Spinal cord (tissue), 10 donors: ENCODE measurements at places on chromosomes 11 and 22. TPM values are rescaled to one million over a fixed set of nuclear protein-coding genes. Genes with fewer than 3 reads are reported as not detected.

OR52B6 gene
- not detected for total RNA-seq

LMO2 gene
- total RNA-seq: 72.7 TPM

LUZP2 gene
- total RNA-seq: 80.1 TPM

SCT gene
- total RNA-seq: not detected

OR4A16 gene
- not detected for total RNA-seq

CARD16 gene
- total RNA-seq: 5.4 TPM

FOXRED2 gene
- total RNA-seq: 13.0 TPM

KCNK4 gene
- 1.0 TPM for total RNA-seq

MIOX gene
- not detected for total RNA-seq

PKNOX2 gene
- 10.6 TPM for total RNA-seq

GRCh38 chr11:14645985-14646900 is 2.6 kb downstream of the PDE3B start:
- peaks cover 7% of the 10 kb centered on the region for H3K27me3 ChIP-seq
- DNase-seq: no peak

DNA sequence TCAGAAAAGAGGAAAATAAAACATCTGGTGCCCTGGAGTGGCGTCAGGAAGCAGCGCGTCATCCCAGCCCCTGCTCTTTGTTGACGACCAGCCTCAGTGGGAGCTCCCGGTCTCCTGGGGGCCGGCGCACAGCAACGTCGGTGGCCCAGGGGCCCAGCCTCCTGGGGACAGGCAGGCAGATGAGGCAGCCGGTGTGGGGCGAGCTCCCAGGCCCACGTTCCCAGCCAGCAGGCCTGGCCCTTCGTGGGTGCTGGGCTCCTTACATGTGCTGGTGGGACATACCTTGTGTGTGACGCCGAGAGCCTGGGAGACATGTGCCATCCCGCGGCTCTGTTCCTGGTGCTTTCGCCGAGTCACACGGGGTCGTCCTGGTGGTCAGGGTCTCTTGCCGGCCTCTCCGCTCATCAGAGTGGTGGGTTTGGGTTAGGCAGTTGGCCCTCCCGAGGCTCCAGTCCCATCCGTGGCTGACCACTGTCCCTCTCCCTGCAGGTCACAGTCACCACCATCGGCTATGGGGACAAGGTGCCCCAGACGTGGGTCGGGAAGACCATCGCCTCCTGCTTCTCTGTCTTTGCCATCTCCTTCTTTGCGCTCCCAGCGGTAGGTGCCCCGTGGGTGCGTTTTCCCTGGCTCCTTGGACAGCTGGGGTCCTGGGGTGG is 116.7 kb downstream of the KCNQ1OT1 start:
- H3K27ac ChIP-seq: no peak overlapping the region
- peaks cover 8% of the 10 kb centered on the region for H3K36me3 ChIP-seq
- H3K4me1 ChIP-seq: peaks cover 60% of the 10 kb centered on the region
- no peaks in the 10 kb centered on the region for H3K27me3 ChIP-seq

- H3K27me3 ChIP-seq: no peaks in the 10 kb centered on the region
- H3K4me1 ChIP-seq: no peaks in the 10 kb centered on the region
- H3K4me3 ChIP-seq: no peak overlapping the region
- H3K36me3 ChIP-seq: no peaks in the 10 kb centered on the region
- peak; percentile 49 for DNase-seq
Measured at GRCh38 chr11:38460896-38461295, 1862.9 kb upstream of the RAG2 start.

DNA sequence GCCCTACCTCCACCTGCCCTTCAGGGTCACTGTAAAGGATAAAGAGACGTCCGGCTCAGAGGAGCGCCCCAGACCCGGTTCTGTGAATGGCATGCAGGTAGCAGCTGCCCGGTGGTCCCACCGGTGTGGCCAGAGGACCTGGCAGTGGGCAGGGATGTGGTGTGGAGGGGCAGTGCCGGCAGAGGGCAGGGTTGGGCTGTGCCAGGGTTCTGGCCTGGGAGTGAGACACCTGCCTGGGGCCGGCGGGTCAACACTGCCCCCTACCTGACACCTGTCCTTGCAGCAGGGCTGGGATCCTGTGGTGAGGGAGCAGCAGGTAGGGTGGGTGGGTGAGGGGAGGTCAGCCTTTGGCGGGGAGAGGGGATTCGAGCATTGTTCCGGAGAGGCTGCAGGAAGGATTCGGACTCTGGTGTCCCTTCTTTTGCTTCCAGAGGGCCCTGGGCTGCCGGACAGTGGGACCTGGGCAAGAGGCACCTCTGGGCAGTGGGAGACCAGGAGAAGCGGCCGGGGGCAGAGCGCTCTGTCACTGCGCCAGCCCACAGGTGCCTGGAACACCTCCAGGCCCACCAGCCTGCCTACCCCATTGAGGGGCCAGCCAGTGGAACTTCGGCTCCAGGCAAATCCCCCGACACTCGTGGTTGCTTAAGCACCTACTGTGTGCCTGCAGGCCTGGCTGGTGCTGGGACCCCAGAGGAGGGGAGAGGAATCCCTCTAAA is 1.6 kb upstream of the PHLDA2 start:
- peaks cover 5% of the 10 kb centered on the region for H3K36me3 ChIP-seq
- DNase-seq: no peak
- no peak overlapping the region for H3K4me3 ChIP-seq
- peaks cover 33% of the 10 kb centered on the region for H3K4me1 ChIP-seq
- peaks cover 47% of the 10 kb centered on the region for H3K27me3 ChIP-seq
- H3K27ac ChIP-seq: no peak overlapping the region

DNA sequence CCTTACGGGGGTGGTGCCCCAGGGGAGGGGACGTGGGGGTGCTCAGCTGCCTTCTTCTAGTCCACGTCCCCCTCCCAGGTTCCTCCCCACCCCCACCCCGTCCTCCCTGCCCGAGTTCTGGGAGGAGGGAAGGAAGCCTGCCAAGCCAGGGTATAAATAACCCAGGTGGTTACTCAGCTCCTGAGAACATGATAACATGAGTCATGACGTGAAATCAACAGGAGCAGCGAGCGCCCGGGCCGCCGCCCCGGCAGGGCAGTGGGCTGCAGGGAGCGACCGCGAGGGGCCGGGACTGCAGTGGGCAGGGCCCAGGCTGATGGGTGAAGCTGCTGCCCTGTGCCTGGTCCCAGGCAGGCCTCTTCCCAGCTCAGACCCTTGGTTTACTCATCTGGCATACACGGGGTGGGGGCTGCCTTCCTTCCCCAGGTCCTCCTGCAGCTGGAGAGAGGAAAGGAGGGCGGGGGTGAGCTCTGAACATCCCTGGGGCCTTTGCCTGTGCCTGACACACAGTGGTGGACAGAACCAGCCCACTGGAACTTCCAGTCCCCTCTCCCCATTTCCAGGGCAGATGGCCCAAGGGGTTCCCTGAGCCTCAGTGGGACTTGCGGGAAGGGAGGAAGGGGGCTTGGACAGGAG is 8.8 kb upstream of the PDGFB start:
- H3K27ac ChIP-seq: no peak overlapping the region
- H3K4me1 ChIP-seq: peaks cover 45% of the 10 kb centered on the region
- H3K4me3 ChIP-seq: no peak overlapping the region

DNA sequence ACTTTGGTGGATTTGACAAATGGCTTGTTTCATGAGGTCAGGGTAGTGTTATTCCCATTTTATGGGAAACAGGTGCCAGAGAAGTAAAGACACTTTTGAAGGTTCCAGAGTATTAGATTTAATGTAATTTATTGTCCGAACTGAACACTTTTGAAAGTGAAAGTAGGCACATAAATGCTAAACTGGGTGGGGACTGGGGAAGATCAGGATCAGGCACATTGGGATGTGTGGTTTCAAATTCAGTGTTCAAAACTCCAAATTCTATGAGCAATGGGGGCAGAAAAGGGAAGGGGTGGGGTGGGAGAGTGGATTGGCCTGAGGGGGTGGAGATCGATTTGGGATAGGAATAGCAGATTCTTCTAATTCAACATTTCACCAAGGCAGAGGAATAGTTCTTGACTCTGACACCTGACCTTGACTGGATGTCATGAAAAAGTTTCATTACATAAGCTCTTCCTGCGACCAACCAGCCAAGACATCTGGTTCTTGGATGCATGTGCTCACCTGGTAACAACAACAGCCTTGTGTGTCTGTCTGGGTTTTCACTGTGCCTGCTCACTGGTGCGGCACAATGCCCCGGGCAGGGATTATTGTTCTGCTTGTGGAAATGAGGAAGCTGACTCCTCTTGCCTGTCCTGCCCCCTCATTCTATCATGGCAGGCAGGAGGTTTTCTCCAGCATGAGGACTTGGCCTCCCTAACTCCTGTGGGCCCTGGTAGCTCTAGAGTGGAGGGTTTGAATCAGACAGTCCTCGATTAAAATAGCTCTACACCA is 10.8 kb downstream of the PPFIBP2 start:
- H3K27me3 ChIP-seq: no peaks in the 10 kb centered on the region
- no peak overlapping the region for H3K27ac ChIP-seq
- no peaks in the 10 kb centered on the region for H3K4me1 ChIP-seq
- DNase-seq: no peak
- no peak overlapping the region for H3K4me3 ChIP-seq
- no peaks in the 10 kb centered on the region for H3K36me3 ChIP-seq

DNA sequence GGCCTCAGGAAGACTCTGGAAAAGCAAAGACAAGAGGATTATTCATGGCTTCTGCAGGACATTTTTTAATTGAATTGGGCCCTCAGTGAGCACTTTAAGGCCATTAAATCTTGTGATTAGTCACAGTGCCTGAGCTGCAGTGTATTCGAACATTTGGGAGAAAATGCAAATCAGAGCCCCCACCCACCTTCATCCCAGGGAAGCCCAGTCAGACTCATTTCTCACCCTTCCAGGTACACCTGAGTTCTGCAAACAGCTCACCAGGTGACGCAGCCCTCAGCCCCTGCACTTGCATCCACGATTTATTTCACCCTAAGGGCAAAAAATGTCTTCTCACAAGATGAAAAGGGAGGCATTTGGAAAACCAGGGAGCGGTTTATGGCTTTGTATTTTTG is 128.7 kb downstream of the MPPED1 start:
- H3K4me3 ChIP-seq: no peak overlapping the region
- no peak for DNase-seq
- H3K27ac ChIP-seq: no peak overlapping the region
- H3K4me1 ChIP-seq: peaks cover 32% of the 10 kb centered on the region
- H3K36me3 ChIP-seq: peaks cover 10% of the 10 kb centered on the region

DNA sequence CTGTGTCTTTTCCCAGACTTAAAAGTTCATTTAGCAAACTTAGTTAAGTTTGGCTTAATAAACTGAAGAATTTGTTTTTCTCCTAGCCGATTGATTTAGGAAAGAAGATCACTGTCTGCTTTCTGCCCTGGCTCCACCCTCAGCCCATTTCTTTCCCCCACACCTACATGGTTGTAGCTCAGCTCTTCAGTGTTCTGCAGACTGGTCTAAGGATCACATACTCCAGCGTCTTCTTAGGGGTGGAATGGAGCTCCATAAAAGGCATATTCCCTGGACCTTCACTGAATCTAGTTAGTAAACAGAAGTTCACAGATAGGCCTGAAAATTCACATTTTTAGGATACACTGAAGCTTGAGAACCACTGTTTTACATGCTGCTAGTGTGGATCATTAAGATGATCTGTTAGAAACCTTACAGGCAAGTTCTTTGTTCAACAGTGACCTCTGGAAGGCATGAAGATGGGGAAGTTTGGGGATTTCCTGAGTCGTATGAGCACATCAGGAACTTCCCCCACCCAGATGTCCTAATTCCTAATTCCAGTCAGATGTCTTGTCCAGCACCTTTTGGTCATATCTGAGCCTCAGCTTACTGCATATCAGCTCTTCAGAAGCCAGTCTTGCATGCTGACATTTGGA is 16.8 kb downstream of the PIWIL4 start:
- H3K4me1 ChIP-seq: no peaks in the 10 kb centered on the region
- no peaks in the 10 kb centered on the region for H3K36me3 ChIP-seq
- no peaks in the 10 kb centered on the region for H3K27me3 ChIP-seq
- no peak overlapping the region for H3K4me3 ChIP-seq
- DNase-seq: no peak

GRCh38 chr11:114058871-114059277 is 637 bp upstream of the ZBTB16 start:
- no peak for DNase-seq
- H3K27ac ChIP-seq: peak overlapping the region; percentile 40
- H3K4me3 ChIP-seq: peak overlapping the region; percentile 76
- H3K27me3 ChIP-seq: peaks cover 28% of the 10 kb centered on the region
- H3K36me3 ChIP-seq: peaks cover 9% of the 10 kb centered on the region

- H3K27me3 ChIP-seq: no peaks in the 10 kb centered on the region
- peak overlapping the region; percentile 88 for H3K27ac ChIP-seq
- DNase-seq: peak; percentile 85
- peaks cover 9% of the 10 kb centered on the region for H3K4me1 ChIP-seq
Measured at GRCh38 chr11:8870411-8871170, 40.4 kb upstream of the AKIP1 start.

- H3K4me1 ChIP-seq: peaks cover 16% of the 10 kb centered on the region
- no peak for DNase-seq
- H3K36me3 ChIP-seq: peaks cover 12% of the 10 kb centered on the region
- H3K4me3 ChIP-seq: no peak overlapping the region
- no peaks in the 10 kb centered on the region for H3K27me3 ChIP-seq
Measured at GRCh38 chr22:30001459-30001858, 78.8 kb upstream of the HORMAD2 start.

DNA sequence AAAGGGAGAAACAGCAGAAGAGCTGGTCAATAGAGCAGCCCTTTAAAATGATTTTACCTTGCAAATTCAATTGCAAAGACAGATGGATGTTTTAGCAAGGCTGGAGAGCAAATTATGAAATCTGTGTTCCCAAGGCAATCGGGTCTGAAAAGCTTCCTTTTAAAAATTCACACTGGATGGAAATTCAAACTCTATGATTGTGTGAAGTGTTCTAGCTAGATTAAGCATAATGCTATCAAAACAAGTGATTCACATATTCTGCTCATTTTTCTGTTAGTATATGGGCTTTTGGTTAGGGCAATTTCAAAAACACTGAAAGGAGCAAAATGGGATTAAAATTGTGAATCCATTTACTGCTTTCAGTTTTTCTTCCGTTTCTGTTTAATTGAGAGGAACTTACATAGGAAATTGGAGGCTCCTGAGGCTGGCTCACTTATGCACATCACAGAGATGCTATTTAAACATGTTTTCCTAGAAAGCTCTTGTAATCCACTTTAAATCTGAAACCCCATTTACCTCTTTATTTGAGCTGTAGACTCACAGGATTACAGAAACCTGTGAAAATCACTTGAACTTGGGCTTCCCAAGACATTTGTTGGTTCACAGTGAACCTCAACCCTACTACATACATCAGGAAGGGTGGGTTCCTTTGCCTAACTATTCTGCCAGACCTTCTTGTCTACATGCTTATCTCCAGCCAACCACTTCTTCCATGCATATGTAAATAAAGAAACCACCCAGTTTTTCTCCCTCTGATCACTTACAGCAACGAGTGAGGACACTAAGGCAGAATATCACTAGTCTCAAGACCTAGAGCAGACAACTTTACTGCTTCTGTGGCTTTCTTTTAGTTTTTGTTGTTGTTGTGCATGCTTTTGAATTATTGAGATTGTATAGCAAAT is 201.9 kb upstream of the PITPNB start:
- no peak for DNase-seq
- H3K4me3 ChIP-seq: no peak overlapping the region
- no peaks in the 10 kb centered on the region for H3K4me1 ChIP-seq
- H3K27ac ChIP-seq: no peak overlapping the region

- no peak for DNase-seq
- H3K27me3 ChIP-seq: no peaks in the 10 kb centered on the region
- peaks cover 54% of the 10 kb centered on the region for H3K4me1 ChIP-seq
- H3K4me3 ChIP-seq: no peak overlapping the region
- no peaks in the 10 kb centered on the region for H3K36me3 ChIP-seq
Measured at GRCh38 chr11:16977994-16978315, 36.3 kb downstream of the PLEKHA7 start.
